ENCODE measurements at places on chromosomes 5 and 9.

- DNase-seq = no peak
These were observed 393.3 kb downstream of the DMRT2 start for GRCh38 chr9:1443450-1443849.

DNA sequence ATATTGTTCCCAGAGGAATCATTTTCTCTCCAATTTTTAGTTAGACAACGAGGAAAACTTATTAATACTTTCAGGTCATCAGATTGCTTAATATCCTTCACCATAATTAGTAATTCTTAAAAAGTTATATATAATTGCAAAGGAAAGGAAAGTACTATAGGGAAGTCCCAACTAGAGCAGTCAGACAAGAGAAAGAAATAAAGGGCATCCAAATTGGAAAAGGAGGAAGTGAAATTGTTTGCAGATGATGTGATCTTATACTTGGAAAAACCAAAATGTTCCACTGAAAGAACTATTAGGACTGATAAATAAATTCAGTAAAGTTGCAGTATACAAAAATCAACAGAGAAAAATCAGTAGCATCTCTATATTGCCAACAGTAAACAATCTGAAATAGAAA, 223.5 kb upstream of the MEF2C start:
- no peak for DNase-seq

GRCh38 chr5:106853266-106853665, 817.5 kb downstream of the EFNA5 start:
- no peak for DNase-seq

GRCh38 chr9:132367613-132368313, 13.0 kb upstream of the SETX start:
- DNase-seq = no peak

DNA sequence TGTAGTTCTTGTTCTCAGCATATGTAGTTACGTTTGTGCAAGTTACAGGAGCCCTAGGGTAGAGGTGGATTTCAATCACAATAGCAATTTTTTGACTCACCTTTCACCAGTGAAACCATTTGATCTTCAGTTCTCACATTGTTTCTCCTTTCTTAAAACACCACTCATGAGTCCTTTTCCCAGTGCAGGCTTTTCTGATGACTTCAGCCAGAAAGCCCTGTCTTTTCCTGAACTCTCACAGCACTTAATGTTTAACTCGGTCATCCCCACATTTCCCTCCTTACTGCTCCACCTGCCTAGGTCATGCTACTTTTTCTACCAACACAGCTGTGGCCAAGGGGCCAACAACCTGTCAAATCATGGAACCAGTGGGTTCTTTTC, 37.9 kb downstream of the ARHGEF28 start:
- DNase-seq = no peak

GRCh38 chr5:71482132-71482531, 26.7 kb downstream of the BDP1 start:
- no peak for DNase-seq

DNA sequence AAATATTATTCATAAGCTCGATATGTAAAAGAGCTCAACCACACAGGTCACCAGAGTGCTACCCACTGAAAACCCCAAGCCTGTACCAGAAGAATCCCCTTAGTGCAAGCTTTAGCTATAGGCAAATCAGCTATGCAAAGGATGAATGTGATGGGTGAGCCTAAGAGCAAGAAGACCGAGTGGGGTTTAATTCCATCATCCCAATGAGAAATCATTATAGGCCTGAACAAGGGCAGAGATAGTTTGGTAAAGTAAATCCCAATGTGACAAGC, 21.8 kb downstream of the ELOVL7 start:
- DNase-seq = no peak

Data from urinary bladder (tissue), 4 donors.